Activated gamma-delta T cell treated with Interleukin-2 at 50 U/mL for 16 hours (primary cell): ENCODE measurements at places on chromosomes 2 and 18.

DNA sequence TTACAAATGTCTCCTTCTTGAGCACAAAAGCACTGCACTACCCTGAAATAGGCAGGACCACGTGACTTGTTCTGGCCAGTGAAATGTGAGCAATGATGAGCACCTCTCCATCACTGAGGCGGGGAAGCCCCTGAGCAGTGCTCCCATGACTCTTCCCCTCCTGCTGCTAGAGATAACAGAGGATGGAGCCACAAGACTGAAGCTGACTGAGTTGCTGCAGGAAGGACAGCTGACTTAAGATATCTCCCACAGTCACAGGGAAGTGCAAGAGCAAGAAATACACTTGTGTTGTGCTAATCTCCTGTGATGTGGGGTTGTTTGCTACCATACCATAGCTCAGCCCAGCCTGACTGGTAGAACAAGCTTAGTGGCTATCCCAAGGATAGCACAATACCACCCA, 38.7 kb downstream of the STK39 start:
- DNase-seq: no peak

DNA sequence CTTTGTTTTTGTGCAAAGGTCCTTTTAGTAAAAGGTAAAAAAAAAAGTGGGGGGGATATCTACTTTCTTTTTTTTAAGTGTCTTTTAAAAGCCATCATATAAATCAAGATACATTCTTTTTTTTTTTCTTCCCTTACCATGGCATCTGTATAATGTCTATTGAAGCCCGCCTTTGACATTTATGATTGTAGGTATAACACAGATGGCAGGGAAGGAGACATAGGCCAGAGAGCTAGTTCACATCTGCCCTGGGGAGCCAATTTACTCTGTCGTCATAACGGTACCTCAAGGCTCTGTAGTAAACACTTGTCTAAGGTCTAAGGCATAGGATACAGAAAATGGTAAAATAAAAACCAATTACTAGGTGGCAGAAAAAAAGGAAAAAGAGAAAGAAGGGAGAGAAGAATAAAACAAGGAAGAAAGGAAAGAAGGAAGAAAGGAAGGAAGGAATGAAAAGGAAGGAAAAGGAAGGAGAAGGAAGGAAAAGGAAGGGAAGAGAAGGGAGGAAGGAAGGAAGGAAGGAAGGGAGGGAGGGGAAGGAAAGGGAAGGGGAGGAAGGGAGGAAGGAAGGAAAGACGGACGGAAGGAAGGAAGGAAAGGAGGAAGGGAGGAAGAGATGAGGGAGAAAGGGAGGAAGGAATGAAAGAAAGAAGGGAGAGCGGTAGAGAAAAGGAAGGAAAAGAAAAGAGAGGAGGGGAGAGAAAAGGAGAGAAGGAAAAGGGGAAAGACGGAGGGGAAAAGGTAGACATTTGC, 343.5 kb downstream of the RBM43 start:
- no peak for DNase-seq

- no peak for DNase-seq
These were observed 146.4 kb downstream of the FTCDNL1 start for GRCh38 chr2:199704358-199705238.

GRCh38 chr2:129253461-129253812, 726.0 kb upstream of the RAB6C start:
- no peak for DNase-seq

GRCh38 chr2:100741880-100742276, 78.1 kb upstream of the NPAS2 start:
- no peak for DNase-seq

DNA sequence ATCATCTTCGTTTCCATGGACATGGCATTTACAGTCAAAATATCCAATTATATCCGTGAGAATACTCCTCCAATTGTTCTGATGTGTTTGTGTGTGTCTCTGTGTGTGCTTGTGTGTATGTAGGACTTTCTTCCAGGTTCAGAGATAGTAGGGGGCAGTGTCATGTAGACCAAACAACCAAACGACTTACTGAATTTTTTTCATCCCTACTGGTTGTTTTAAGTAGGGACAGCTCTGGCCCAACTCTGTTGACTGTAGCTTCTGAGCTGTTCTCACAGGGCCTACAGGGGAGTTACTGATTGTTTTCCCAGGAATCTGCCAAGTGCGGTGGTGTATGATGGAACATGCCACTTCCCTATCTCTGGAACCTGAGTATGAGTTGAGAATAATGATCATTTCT, 69.6 kb downstream of the ETAA1 start:
- DNase-seq: no peak

DNA sequence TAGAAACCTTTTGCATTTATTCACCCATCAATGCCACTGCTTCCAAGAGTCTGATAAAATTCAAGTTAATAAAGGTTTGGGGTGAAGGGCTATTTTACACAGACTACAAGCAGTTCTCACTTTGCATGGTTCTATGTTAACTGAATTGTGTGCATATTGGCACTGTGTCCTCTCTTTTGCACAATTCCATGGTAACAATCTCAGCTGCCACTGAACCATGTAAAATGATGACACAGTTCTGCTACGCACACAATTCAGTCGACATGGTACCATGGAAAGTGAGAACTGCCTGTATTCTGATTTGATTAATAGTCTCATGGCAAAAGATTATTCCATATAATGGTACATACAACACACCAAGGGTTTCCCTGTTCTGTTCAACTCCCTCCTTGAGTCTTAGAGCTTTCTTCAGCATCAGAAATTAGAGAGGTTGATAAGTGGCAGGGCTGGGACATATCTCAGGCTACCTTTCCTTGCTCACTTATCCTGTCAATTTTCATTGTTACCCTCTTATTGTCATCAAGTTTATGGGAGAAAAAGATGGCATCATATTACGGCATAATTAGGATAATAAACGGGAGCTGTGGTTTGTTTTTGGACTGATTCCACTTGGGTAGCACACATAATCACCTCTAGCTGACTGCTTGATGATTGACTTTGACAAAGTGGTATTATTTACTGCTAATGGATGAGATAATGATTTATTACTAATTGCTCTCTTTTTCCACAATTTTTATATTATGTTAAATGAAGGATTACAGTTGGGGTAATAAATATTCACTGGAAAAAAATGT, 139.3 kb upstream of the CREB1 start:
- no peak for DNase-seq

DNA sequence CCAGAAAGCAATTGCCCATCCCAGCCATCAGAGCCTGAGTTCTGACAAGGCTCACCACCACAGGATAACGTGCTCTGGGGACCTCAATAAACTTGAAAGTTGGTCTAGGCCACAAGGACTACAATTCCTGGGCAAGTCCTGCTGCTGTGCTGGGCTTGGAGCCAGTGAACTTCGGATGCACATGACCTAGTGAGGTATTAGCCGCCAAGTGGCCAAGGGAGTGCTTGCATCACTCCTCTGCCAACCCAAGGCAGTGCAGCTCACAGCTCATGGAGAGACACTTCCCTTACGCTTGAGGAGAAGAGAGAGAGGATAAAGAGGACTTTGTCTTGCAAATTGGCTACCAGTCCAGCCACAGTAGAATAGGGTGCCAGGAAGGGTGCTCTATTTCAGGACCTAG, 219.6 kb downstream of the MBD2 start:
- DNase-seq: no peak

DNA sequence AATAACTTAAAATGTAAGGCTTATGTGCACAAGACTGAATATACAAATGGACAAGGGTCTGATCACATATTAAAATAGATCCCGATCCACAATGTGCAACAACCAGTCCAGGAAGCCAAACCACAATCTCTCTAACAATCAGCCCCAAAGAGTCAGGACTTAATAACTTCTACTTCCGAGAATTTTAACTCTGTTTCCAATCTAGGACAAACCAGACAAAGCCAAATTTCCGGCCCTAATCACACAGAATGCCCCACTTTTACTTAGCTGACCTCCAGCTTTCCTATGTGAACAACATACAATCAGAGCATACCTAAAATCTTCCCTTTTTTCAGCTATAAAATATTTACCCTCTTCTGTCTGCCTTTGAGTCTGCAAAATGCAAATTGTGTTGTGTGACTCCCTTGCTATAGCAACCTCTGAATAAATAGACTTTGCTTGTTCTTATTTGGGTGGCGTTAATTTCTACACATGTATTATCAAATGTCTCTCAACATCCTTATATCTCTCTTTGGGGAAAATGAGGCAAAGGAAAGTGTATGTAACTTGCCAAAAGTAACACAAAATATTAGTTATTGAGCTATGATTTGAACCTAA, 381.9 kb upstream of the MC4R start:
- no peak for DNase-seq

- DNase-seq: no peak
These were observed 16.8 kb downstream of the EVX2 start for GRCh38 chr2:176066645-176067588.

GRCh38 chr2:174324530-174324929, 10.2 kb upstream of the SP9 start:
- DNase-seq: no peak

- no peak for DNase-seq
These were observed 42.4 kb upstream of the C1GALT1C1L start for GRCh38 chr2:43718530-43719124.

- no peak for DNase-seq
These were observed 49.6 kb downstream of the MYO3B start for GRCh38 chr2:170227507-170227947.

- no peak for DNase-seq
These were observed 38.0 kb downstream of the DNMT3A start for GRCh38 chr2:25303633-25304236.

DNA sequence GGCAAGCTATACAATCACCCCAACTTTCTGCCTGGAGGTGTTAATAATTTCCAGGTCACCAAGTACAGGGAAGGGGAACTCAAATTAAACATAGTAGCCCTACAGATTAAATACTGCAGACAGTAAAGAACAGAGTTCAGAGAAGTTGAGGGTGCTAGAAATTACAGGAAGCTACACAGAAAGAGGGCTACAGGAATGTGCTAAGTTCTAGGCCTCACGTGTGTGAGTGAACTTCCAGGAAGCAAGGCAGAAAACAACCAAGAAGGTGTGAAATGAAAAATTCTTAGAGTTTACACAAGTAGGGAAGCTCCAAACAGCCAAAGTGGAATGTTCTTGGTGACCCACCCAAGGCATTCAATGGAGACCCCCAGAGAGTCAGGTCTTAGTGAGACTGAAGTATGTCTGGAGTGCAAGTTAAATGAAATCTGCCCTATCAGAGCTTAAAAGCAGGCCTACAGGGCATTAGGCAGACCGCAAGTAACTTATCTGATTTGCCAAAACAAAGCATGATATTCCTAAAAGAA, 58.1 kb upstream of the RNU4ATAC start:
- no peak for DNase-seq

- no peak for DNase-seq
These were observed 37.0 kb downstream of the TGFA start for GRCh38 chr2:70516596-70516995.

DNA sequence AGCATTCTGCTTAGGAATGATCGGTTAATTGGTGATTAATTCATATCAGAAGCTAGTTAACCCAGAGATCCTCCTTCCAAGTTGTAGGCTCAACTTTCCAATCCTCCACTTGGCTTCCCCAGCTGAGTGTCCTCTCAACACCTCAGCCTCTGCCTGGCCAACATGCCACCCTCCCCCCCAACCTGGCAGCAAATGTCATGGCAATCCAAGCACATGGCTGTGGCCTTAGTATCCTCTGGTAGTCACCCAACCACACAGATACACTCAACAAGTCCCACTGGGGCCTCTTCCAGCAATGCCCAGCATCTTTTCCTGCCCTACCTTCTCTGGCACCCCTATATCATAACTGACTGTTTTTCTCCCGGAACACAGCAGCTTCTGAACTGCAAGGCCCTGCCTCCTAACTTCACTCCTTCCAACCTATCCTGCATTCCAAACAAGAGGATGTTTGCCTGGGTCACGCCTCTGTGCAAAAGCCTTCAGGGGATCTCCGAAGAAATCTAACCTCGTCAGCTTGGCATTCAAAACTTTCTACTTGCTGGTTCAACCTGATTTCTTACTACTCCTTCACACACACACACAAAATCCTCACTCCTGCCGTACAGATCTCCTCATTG, 195.0 kb downstream of the CYP26B1 start:
- no peak for DNase-seq

DNA sequence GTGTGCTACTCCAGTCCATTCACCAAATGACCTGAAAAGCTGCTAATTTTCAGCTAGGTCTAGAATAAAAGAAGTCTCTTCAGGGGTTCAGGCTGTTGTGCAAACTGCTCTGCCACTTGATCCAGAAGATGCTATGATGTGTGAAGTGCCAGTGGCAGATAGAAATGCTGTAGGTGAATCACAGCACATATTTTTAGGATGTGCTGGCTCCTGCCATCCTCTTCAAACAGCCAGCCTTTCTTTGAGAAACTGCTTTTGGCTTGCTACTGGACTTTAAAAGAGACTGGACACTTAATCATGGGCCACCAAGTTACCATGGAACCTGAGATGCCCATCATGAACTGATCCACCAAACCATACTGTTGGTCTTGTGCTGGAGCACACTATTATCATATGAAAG, 322.1 kb downstream of the EN1 start:
- no peak for DNase-seq

DNA sequence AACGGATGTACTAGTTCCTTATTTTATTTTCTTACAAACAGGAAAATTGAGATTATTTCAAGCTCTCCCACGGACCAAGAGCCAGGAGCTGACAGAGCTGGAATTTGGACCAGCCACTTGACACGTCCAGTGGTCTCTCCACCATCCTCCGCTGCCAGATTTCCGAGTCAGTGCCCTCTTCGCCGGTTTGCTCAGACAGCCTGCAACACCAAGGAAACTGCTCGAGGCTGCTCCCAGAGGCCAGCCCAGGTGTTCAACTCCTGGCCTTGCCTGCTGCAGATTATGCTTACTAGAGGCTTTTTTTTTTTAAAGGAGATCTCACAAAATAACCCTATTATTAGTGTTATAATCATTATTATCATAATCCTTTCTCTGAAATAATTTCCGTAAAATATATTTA, 779.8 kb downstream of the RNF144A start:
- no peak for DNase-seq

- DNase-seq: no peak
These were observed 297.4 kb upstream of the GCFC2 start for GRCh38 chr2:76008001-76008702.

- DNase-seq: no peak
These were observed 18.1 kb upstream of the TMEM237 start for GRCh38 chr2:201661366-201661765.

GRCh38 chr2:16971722-16972234, 306.1 kb upstream of the CYRIA start:
- DNase-seq: no peak

- DNase-seq: no peak
These were observed 30.5 kb upstream of the SNORC start for GRCh38 chr2:232839411-232840079.
